ENCODE measurements at places on chromosomes 2 and 18.

DNA sequence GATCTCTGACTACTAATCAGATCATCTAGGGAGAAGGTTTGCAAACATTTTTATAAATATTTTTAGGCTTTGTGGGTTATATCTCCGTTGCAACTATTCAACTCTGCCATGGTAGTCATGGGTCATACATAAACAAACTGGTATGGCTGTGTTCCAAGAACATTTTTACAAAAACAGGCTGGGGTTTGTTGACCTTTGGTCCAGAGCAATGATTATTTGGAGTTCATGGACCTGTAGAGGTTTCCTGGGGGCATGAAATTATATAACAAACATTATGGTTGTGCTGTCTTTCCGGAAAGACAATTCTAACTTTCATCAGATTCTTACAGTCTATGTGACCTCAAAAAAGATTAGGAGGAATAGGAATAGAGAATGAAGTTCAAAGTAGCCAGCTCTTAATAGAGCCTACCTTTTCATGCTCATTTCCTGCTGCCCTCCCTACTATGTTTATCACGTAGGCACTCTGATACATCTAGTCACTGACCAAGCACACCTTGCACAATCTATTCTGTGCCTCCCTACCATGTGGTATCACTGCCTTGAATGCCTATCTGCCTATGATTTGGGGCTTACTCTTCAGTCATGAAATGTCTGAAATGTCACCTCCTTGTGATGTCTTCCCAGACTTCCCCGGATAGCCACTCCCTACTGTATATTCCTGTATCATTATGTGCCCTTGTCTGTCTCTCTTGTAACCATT, 102.4 kb upstream of the SCN1A start:
- DNase-seq: peak; percentile 90

DNA sequence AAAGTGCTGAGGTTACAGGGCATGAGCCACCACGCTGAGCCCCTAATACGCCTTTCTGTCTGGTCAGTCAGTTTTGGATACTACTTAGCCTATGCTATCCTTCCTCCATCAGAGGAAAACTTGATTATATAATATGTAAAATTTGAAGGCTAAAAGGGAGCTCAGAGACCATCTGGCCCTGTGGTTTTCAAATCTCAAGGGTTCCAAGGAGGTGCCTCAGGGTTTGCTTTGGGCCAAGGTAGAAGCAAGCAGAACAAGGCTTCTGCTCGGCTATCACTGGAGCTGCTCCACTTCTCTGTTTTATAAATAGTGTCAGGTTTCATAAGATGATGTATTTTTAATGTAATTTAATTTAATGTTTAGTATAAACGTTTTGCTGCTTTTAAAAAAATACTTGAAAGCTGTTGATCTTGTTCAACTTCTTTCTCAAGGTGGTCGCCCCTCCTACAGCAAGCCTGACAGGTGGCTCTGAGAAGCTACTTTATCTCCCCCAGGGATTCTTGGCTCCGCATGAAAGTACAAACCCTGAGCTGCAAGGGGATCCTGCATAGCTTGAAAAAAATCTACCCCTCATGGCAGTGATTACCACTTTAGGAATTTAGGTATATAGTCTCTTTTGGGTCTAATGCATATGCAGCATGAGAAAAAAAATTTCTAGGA, 290.3 kb downstream of the CNTNAP5 start:
- no peak for DNase-seq

DNA sequence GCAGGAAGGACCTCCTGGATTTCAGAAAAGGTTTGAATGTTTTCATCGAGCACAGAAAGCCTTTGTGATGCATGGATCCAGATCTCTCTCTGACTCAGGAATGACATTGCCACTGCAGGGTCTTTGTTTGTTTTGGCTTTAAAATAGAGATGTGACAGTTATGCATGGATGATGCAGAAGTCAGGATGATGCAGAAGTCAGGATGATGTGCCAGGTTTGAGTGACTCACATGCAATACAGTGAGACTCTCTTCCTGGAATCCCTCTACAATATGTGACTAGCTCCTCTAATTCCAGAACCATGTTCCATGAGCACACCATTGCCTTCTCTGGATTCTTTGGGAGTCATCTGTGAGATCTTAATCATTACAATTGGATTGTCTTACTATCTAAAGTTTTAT, 177.9 kb upstream of the RAB6C start:
- DNase-seq: peak; percentile 29

GRCh38 chr2:158189526-158189925, 87.8 kb downstream of the UPP2 start:
- no peak for DNase-seq

DNA sequence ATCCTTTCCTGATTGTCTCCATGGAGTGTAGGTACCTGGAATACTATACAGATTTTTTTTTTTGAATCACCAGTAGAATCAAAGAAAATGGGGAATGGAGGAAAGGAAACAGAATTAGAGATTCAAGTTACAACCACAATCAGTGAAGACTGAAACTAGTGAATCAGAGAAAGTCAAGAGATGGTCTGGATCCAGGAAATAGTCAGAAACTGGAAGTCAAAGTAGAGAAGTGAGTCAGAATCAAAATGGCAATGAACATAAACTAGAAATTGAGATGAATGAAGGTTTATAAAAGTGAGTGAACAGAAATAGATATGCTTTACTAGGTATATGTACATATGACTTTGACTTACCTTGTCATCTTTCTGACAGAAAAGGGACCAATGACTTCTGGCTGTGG, 579.0 kb downstream of the PLCL1 start:
- DNase-seq: peak; percentile 19

- DNase-seq: no peak
Observed at GRCh38 chr2:147860009-147860408, 15.2 kb downstream of the ACVR2A start.

GRCh38 chr2:230221493-230221892, 1.7 kb upstream of the SP110 start:
- no peak for DNase-seq

GRCh38 chr18:13653746-13654433, 72.5 kb downstream of the FAM210A start:
- DNase-seq: no peak

DNA sequence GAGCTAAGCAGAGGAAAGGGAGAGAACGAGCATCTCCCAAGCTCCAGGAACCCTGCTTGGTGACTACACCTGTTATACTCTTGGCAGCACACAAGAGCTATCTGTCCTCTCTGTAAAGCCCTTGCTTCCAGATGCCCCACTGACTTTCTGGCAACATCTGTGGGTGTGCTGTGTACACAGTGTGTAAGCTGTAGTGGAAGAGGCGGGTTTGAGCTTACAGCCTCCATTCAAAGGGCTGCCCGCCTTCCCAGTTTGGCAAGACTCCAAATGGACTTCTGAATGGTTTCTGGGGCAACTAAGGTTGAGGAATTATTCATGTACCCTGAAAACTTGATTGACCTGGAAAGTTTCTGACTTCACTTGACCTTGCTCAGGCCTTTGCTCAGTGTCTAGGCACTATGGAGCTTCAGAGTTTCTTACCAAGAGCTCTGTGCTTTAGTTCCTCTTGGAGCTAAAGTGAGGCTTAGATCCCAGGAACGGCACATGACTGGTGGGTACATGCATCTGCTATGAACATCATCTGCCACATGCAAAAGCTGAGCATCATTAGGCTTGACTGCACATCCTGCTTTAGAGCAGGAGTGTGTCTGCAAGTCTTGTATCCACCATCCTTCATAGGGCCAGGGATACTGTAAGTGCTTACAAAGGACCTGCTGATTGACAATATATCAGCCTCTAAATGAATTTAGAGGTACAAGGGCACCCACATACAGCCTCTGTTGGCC, 290.9 kb upstream of the SIX2 start:
- no peak for DNase-seq

DNA sequence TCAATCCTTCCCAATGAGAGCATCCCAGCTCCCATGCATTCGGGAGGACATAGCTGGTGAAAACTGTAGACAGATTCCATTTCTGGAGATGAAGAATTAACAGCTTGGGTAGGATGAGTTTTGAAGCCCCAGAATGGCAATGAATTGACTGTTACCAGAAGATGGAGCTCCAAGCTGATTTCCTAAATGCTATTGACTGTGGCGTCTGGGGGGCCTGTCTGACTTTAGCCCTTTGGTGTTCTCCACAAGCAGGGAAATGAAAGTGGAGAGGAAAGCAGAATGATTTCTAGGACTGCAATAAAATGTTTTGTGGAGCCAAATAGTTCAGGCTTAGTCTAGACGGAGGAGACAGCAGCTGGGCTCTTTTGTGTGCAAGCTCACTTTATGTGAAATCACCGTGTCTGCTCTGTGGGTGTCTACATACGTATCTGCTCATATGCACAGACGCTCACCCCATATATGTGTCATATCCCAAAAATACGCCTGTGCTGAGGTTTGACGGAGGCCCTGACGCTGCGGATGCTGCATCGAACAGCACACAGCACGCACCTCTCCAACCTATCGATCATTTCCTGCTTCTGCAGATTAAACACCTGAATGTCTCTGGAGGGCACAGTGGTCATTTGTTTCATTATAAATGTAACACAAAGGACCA, 166.4 kb upstream of the PXDN start:
- DNase-seq: no peak

DNA sequence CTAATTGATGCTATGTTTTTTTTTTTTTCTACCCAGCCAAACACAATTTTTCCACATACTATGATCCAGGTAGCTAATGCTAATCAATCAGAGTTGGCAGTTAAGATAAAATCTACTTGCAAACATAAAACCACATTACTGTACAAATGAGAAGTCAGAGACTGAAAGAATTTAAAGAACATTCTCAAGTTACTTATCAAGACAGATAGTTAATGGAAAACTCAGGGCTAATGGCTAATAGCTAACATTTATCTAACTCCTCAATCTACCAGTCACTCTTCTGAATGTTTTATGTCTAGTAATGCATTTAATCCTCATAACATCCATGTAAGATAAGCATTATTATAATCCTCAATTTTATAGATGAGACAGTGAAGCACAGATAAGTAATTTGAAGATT, 537.6 kb upstream of the SETBP1 start:
- peak; percentile 73 for DNase-seq
